ENCODE measurements at places on chromosomes 3 and 15. TPM values are rescaled to one million over a fixed set of nuclear protein-coding genes. Genes with fewer than 3 reads are reported as not detected.

CDHR4 gene
- not detected for total RNA-seq

DNAH12 gene
- not detected for total RNA-seq

GOLGA6A gene
- total RNA-seq = not detected

DNA sequence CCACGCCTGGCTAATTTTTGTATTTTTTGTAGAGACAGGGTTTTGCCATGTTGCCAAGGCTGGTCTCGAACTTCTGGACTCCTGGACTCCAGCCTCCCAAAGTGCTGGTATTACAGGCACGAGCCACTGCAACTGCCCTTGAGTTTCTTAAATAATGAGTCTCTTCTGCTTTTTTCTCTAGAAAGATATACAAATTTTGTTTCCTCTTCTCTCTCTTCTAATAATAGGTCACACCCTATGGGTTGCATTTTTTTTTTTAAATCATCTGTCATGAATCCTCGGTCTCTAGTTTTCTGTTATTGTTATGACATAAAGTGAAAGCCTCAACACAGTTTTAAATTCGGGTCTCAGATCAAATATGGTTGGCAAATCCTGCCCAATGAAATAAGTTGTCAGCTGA, 111.2 kb downstream of the IL12A start:
- no peak for DNase-seq

CPNE4 gene
- not detected for total RNA-seq

NME9 gene
- total RNA-seq = not detected

GRCh38 chr3:37921025-37921424, 59.3 kb downstream of the CTDSPL start:
- no peak for DNase-seq
